ENCODE measurements at places on chromosomes 6 and 20.

- DNase-seq, result no peak
These were observed 146.9 kb downstream of the MACROD2 start for GRCh38 chr20:14142171-14142570.

DNA sequence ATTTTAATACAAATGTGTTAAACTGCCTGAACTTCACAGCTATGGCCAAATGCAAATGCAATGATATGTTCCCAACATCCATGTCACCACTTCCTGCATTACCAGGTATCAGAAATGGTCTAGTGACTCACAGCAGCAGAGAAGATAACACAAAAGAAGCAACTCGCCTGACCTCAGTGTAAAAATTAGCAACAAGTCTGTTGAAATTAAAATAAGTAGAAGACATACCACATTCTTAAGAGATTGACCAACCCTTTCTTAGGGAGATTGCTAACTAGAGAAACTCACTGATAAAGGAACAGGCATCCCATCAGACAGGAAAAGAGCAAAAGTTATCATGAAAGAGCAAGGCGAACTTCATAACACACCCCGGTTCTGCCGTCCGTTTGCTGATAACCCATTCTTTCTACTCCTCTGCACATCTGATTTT lies 45.1 kb downstream of the RNASET2 start:
- no peak for DNase-seq

DNA sequence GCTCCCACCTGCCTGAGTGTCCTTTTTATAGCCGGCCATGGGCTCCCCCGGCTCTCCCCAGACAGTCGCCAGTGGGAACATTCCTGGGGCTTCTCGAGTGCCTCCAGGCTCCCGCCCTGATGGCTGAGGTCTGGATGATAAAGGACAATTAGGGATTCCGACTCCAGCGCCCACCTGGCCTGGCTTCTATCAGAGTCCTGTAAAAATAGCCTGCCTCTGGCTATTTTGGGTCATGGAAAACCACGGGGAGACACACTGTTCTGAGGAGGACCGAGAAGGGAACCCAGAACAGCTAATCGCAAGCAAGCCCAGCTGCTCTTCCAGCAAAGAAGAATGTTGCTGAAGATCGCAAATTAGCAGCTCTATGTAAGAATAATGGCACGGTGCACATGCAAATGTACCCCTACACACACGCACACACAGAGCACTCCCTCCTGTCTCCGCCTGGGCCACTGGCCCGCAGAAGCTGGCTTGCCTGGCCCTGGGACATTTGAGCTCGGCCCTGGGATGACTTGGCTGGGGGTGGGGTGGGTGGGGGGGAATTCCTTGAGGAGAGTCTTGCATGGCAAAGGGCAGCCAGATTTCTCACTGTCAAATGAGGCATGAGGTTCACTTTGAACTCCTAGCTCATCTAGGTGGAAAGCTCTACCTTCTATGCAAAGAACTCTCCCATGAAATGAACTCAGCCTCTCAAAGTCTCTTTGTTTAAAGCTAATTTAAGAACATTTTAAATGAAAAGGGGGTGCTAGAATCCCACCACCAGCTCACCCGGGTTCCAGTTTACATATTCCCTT lies 55.3 kb downstream of the CTCFL start:
- DNase-seq, result no peak

GRCh38 chr20:22531756-22532155 lies 52.6 kb downstream of the FOXA2 start:
- no peak for DNase-seq

DNA sequence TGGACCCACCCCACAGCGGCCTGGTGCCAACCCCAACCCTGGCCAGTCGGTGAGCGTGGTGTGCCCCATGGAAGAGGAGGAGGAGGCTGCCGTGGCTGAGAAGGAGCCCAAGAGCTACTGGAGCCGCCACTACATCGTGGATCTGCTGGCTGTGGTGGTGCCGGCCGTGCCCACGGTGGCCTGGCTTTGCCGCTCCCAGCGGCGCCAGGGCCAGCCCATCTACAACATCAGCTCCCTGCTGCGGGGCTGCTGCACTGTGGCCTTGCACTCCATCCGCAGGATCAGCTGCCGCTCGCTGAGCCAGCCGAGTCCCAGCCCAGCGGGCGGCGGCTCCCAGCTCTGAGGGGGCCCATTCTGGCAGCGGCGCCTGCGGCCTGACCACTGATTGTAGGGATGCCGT lies 23.2 kb downstream of the SDCBP2 start:
- DNase-seq, result no peak

GRCh38 chr6:4313044-4313686 lies 177.8 kb upstream of the ECI2 start:
- peak; percentile 94 for DNase-seq

GRCh38 chr6:117266257-117267053 lies 1.1 kb downstream of the VGLL2 start:
- no peak for DNase-seq

GRCh38 chr20:7305976-7306375 lies 538.5 kb downstream of the BMP2 start:
- no peak for DNase-seq

- DNase-seq, result no peak
These were observed 562 bp downstream of the MOCS1 start for GRCh38 chr6:39933669-39934130.

DNA sequence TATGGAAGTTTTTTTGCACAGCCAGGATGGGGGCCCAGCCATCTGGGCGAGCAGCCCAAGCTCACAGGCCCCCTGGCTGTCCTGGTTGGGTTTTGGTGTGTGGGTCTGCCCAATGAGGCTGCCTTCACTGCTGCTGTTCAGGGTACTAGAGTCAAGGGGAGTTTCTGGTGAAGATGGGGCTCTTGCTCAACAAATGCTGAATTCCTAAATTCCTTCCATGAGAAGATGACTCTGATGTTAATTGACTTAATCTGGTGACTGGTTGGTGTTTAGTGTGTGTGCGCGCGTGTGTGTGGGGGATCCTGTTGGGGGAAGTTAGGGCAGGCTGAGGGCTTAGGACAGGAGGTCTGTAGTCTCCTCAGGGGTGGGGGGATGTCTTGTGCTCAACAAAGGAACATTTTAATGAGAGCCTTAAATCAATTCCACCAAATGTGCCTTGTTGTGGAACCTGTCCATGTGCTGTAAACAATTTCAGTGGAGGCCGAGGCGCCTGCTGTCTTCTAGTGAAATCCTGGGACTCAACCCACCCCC lies 1.9 kb downstream of the PTK7 start:
- peak; percentile 77 for DNase-seq

DNA sequence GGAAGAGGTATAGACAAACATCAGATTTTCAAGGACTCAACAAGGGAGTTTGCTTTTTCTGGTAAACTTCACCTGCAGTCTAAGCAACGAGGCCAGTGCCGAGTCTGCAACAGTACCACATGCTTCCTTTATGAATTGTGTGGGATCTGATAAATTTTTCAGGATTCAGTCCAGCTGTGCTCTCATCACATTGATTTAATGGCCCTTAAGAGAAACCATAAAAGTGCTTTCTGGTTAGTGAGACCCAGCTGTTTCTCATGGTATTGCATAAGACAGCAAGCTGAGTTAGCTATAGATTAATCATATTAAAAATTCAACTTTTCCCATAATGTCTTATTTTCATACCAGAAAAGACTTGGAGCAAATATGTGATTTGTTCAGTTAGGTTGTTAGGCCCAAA lies 291.4 kb downstream of the CENPW start:
- no peak for DNase-seq

GRCh38 chr20:60676011-60676410 lies 576.0 kb upstream of the CDH4 start:
- DNase-seq, result no peak

GRCh38 chr20:19802099-19802491 lies 44.0 kb downstream of the RIN2 start:
- no peak for DNase-seq

- no peak for DNase-seq
These were observed 122.9 kb upstream of the SLC22A23 start for GRCh38 chr6:3579652-3580175.

DNA sequence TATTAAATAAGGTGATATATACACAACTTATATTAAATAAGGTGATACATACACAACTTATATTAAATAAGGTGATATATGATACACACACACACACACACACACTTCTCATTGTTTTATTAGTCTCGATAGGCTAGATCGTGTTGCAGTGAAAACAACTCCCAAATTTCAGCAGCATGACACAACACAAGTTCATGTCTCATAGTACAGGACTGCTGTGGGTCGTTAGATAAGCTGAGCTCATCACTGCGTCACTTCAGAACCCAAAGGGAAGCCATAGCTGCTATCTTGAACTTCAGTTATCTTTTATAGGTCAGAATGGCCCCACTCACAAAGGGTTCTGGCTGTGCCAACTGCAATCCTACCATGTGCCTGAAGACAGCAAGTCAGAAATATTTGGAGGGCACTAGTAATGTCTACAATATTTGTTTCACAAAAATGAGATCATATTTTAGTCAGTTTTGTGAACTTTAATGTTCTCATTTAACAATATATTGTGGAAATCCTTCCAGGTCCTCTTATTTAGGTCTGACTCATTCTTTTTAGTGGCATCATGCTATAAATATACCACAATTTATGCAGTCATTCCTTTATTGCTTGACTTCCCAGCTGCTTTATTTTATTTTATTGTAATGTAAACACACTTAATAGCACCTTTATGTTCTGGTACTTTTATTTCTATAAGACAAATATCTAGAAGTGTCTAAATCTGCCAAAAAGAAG lies 290.2 kb downstream of the PHACTR1 start:
- DNase-seq, result no peak

GRCh38 chr20:22908944-22909343 lies 126.2 kb upstream of the SSTR4 start:
- DNase-seq, result no peak

- DNase-seq, result no peak
These were observed 8.5 kb upstream of the PTCRA start for GRCh38 chr6:42907336-42907735.
